ENCODE measurements at places on chromosomes 11 and 22. TPM values are rescaled to one million over a fixed set of nuclear protein-coding genes. Genes with fewer than 3 reads are reported as not detected.

POU2AF1 gene
- not detected for total RNA-seq

GTSE1 gene
- total RNA-seq: 3.3 TPM

TMPRSS13 gene
- 1.7 TPM for total RNA-seq

MEI1 gene
- total RNA-seq: 0.44 TPM

SMIM35 gene
- total RNA-seq: not detected

SYCE3 gene
- not detected for total RNA-seq

CXCR5 gene
- total RNA-seq: not detected

MMP1 gene
- not detected for total RNA-seq

C22orf15 gene
- total RNA-seq: not detected

TRIM51 gene
- not detected for total RNA-seq

VPREB1 gene
- total RNA-seq: not detected

BDNF gene
- not detected for total RNA-seq

TSKU gene
- 140 TPM for total RNA-seq

PRODH gene
- total RNA-seq: 147 TPM

VSIG2 gene
- total RNA-seq: 2.4 TPM

DCHS1 gene
- total RNA-seq: 27.8 TPM

C11orf97 gene
- not detected for total RNA-seq
